ENCODE measurements at places on chromosomes 2 and 18. TPM values are rescaled to one million over a fixed set of nuclear protein-coding genes. Genes with fewer than 3 reads are reported as not detected.
A peak's percentile ranks its signal among the peaks of the same experiment; 100 is the strongest.

DNA sequence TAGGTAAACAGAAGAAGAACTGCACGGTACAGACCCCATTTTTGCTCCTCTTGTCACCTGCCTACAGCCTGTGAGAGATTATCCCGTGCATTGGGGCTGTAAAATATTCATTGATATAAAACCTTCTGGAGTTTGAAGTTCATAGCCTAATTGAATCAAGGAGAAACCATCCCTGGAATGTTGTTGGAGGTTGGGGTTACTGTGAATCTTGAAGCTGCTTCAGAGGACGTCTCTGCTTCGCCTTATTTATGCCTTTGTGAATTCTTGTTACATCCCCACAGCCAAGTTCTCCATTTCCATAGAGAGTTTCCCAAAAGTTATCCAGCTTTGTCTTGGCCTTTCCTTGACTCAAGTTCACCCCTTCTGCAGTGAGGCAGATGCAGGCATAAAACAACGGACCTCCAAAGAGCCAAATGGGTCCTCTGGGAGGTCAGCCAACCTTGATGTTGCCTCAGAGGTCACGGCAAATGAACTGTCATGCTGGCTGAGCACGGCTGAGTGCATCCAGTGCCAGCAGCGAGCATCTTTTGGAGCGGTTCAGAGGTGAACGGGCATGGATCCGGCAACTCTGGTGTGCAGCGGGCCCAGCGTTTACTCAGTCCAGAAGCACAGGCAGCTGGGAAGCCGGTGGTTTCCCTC is 317.6 kb downstream of the PRKCE start:
- no peak for DNase-seq

The CPO gene
- not detected for total RNA-seq

- DNase-seq: no peak
Observed at GRCh38 chr2:200048421-200048820, 93.0 kb downstream of the MAIP1 start.

DNA sequence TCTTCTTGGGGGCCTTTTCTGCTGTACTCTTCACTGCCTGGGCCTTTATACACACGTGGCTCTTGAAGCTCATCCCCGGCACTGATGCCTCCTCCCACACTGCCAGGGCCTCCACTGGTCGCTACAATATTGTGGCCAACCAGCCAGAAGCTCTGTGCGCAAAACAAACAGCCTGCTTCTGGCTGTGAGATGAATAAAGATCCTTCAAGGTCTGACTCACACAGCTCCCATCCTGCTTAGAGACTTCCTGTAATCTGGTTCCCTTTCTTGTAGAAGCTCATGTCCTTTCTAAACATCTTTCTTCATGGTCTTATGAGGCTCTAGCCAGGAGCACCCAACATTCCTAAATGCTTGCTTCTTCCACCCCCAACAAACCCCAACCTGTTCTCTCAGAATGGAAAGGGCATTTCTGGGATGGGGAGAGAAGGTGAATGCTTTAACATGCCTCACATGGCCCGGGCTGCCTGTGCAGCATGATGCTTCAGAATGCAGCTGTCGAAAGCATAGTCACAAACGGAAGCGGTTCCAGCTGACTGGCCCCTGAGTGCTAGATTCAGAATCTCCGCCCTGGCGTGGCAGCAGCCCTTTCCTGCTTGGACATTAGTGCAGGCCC is 24.6 kb downstream of the NRP2 start:
- DNase-seq: no peak

- DNase-seq: peak; percentile 95
Observed at GRCh38 chr2:101080211-101081068, 70.7 kb downstream of the TBC1D8 start.

DNA sequence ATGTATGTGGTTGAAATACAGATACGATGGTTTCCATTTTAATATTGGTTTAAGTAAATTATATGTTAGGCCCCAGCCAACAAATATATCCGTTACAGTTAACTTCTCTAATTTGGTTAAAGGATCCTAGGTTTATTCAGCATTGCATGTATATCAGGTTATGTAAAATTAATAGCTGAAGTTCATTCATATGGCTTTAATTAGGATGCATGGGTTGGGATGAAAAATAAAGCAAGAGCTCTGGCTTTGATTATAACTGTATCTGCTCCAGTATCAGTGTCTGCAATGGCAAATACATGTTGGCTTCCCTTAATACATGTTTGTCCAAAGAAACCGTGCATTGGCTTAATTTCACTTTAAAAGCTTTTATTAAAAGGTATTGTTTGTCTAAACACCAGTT is 435.7 kb upstream of the SETBP1 start:
- DNase-seq: no peak

DNA sequence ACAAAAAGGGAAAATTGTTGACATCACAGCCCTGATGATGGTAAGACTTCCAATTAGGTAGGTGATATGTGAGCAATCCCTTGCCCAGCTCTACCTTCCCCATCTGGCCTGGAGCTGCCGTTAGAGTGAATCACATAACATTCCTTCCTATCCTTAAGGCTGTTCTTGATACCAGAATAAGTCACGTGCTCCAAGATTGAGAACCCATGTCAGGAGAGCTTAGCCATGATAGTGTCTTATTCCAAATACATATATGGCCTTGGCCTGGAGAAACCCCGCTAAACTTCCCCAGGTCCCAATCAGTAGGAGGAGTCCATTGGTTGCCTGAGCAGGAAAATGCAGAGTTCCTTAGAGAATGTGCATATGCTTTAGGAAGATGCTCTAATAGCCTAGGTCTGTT is 70.0 kb upstream of the ACVR2A start:
- no peak for DNase-seq

DNA sequence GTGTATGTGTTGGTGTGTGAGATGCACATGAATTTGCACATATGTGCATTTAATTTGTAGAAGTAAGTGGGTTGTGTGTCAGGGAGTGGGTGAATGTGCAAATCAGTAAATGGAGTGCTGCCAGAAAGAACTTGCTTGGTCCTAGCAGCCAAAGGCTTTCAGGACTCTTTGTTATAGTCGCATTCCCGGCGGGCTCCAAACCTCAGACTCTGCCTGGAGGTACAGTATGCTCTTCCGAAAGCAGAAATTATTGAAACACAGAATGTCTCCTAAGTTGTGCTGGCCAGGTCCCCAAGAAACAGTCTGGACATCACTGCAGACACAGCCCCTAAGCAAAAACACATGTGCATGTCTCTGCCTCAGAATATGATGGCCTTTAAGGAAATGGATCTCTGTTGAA is 232.4 kb downstream of the INSIG2 start:
- DNase-seq: no peak

- DNase-seq: no peak
Observed at GRCh38 chr18:38698088-38698487, 1132.5 kb upstream of the CELF4 start.

- DNase-seq: no peak
Observed at GRCh38 chr2:11567631-11568031, 33.8 kb downstream of the GREB1 start.

DNA sequence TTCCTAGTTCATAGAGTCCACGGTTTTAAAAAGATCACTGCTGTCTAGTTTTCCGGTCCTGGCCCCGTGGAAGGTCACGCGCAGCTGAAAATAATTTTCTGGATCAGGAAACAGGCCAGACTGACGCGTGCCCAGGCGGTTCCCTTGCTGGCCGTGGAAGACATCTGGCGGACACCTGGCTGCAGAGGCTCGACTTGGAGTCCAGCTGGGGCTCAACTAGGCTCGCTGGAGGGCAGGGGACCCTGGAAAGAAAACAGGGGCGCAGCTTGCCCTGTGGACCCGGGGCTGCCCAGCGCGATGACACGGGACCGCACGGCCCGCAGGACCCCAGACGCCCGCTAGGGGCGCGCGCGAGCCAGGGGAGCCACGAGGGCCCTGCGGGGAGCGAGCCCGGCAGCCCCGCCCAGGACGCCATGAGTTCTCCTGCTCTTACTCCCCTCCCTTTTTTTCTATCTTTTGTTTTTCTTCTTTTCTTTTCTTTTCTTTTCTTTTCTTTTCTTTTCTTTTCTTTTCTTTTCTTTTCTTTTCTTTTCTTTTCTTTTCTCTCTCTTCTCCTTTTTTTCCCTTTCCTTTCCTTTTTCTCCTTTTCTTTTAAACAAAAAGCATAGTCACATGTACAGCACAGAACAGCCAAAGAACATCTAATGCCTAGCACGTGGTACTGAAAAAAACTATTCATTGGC is 43.2 kb upstream of the UBE2F start:
- DNase-seq: peak; percentile 23

DNA sequence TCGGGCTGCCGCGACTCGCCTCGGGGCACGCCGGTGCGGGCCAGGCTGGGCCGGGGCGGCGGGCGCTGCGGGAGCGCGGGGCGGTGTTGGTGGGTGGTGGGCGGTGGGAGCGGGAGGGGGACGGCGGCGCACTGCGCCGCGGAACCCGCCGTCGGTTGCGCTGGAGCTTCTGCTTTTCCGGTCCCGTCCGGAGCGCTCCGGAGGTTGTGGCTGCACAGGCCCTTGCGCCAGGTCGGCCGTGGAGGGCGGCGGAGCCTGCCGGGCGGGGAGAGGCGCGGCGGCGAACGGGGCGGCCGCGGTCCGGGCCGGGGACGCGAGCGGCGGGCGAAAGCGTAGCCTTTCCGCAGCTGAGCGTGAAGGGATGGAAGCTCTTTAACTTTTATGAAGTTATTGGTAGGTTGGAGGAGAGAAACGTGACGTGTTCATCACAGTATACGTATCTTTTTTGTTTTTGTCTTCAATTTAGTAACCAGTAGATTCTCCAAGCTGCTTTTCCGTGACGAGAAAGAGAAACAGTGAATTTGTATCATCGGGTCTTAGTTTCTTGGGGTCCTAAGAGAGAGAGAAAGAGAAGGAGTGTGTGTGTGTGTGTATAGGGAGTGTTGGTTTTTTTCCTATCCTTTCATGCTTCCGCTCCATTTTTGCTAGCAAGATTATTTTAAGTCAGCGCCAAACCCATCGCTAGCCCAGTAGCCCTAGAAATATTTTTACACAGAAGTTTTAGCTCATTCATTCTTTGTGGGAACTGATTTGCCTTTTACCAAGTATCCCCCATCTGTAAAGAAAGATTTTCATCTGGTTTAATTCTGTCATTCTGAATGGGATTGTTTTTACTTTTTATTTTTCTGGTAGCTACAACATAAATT is 535 bp downstream of the ATG4B start:
- no peak for DNase-seq

The AGAP1 gene
- 16.1 TPM for total RNA-seq

The FAM228A gene
- 4.8 TPM for total RNA-seq

- no peak for DNase-seq
Observed at GRCh38 chr2:155944218-155944617, 388.3 kb downstream of the NR4A2 start.
